ENCODE measurements at places on chromosomes 11 and 22.
A peak's percentile ranks its signal among the peaks of the same experiment; 100 is the strongest.

DNA sequence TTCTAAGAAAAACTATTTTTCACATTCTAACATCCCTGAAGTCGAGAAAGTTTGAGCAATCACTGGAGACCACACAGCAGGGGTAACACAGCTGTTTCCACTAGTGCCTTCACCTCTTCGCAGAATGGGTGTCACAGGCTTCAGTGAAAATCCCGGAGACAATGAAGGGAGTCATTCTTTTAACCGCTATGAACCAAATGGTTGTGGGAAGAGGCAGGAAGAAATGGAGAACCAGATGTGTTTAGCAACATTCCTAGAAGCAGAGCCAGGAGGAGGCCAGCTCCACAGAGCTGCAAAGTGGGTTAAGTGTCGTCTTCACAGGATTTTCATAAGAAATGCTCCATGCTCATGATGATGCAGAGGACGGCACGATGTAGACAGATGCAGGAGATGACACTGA lies 221.1 kb downstream of the LARGE1 start:
- no peak for DNase-seq

- no peak for DNase-seq
Observed at GRCh38 chr11:116972691-116973090, 125.5 kb downstream of the SIK3 start.

GRCh38 chr11:83441601-83442000 lies 155.4 kb upstream of the CCDC90B start:
- DNase-seq: no peak

DNA sequence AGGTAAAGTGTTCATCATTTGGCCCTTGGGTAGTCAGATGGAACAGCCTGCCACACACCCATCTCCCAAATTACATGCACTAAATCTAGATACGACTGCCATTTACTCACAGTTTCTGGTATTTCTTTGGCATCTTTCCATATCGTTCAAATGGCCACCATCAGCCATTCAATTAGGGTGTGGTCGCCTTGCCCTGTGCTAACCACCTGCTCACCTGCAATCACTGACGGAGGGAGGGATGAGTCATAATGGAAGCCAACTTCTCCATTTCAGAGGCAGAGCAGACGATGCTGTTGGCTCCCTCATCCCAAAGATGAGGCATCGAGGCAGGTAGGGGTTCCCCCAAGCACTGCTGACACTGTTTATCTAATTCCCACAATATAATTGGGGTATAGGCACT lies 14.6 kb downstream of the MS4A6A start:
- DNase-seq: no peak

DNA sequence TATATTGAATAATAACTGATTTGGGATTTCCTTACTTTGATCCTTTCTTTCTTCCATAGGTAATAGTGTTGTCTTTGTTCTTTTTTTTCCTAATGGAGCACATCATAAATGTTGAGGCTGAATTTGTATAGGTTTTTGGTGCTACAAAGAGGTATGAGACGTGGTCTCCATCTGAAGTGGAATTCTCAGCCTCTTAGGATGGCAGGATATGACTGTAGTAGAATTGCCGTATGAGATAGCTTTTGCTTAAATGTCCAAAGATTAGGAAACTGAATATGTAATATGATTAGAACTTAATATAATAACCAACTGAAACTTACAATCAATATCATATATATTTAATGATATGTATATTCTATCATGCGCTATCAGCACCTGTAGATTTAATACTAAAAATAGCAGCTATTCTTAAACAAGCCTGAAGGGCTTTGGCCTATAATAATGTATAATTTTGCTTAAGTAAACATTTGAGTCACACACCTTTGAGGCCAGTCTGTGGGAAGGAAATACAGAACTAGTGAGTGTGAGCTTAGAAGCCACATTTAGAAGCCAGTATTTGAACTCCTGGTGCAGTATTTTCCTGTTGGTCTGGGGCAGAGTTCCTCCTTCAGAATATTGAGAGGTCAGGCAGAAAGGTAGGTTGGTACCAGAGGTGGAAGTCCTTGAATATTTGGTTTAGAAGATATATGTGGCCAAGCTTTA lies 62.6 kb downstream of the SWAP70 start:
- no peak for DNase-seq

- no peak for DNase-seq
Observed at GRCh38 chr11:56160217-56160616, at the start of gene OR8K5. TSS of gene OR8K5 (minus strand) at chr11:56160317. CDS start at chr11:56160317, 0 bp downstream.

GRCh38 chr11:14650064-14650463 lies 6.5 kb downstream of the PDE3B start:
- no peak for DNase-seq

- DNase-seq: no peak
Observed at GRCh38 chr11:76747915-76748860, 35.0 kb upstream of the TSKU start.

- DNase-seq: peak; percentile 42
Observed at GRCh38 chr11:355581-356458, 13.5 kb upstream of the B4GALNT4 start.

- no peak for DNase-seq
Observed at GRCh38 chr11:73359341-73359740, 16.9 kb upstream of the RELT start.

DNA sequence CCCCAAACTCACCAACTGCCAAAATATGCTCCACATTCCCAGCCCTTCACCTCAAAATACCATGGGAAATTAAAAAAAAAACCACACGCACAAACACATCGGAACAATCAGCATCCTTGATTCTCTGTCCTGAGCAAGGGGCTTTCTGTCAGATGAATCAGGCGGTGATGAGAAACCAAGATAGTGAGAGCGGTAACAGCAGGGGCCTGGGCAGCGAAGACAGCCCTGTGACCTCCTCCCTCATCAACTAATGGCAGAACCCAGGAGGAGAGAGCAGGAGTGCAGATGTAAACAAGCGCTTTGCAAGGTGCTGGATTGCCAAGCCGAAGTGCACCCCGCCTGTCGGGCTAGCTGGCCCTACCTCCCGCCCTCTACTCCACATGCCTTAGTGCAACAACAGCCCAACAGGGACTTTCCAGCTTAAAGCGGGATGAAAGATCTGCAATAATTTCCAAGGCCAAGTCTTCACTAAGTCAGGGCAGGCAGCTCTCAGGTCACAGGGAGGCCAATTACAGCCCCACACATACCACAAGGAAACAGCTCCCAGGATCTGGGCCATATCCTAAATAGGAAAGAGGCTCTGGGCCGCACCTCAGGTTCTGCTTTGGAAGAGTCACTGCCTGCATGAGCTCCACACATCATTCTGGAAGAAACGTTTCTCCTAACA lies 72.2 kb upstream of the BID start:
- DNase-seq: no peak

DNA sequence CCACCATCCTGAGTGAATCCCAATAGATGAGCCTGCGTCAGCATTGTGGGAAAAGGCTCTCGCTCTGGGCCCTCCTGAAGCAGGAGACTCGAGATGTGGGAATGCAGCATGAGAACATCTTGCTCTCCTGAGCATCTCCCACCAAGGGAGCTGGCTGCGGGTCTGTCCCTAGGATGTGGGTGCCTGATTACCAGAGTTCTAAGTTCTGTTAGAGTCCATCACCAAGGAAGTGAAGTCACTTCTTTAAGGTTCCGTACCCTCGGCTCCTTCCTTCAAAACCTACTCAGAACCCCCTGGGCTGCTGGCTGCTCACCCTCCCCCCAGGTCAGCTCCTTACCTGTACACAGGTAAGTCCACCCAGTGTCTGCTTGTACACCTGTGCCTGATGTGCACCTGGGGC lies 100.5 kb upstream of the IGLL5 start:
- DNase-seq: no peak

GRCh38 chr11:95706974-95707387 lies 82.6 kb downstream of the FAM76B start:
- no peak for DNase-seq

- DNase-seq: no peak
Observed at GRCh38 chr11:9982796-9983579, 311.0 kb downstream of the SBF2 start.

- DNase-seq: no peak
Observed at GRCh38 chr22:24473284-24473683, 21.8 kb upstream of the UPB1 start.

DNA sequence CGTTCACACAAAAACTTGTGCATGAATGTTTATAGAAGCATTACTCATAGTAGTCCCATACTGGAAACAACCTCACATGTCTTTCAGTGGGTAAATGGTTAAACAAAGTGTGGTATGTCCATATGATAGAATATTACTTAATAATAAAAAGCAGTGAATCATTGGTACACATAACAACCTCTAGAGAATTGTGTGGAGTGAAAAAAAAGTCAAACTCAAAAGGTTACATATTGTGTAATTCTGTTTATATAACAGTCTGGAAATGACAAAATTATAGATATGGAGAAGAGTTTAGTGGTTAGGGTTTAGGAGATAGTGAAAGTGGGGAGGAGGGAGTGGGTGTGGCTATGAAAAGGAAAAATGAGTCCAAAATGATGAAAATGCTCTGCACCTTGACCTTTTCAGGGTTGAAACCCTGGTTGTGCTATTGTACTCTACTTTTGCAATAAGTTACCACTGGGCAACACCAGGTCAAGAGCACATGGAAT lies 243.4 kb upstream of the DDI1 start:
- no peak for DNase-seq

DNA sequence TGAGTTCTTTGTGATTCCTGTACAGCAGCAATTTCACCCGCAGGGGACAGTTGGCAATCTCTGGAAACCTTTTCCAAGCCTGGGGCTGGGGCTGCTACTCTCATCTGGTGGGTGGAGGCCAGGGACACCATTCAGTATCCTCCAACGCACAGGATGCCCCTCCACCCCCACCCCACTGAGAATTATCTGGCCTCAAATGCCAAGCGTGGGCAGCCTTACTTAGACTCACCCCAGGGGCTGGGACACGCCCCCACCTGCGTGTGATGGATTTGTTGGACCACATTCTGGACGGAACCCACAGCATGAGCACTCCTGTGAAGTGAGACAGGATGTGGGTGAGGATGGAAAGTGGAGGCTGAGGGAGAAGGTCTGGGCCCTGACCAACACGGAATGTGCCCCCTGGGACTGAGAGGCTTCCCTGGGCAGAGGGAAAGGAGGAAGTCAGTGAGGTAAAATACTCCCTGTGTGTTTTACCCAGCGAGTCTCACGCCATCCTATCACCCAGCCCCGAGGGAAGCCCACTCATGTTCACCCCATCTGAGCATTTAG lies 13.7 kb downstream of the RASD2 start:
- no peak for DNase-seq

GRCh38 chr22:30984317-30984716 lies 15.3 kb downstream of the TUG1 start:
- DNase-seq: no peak

DNA sequence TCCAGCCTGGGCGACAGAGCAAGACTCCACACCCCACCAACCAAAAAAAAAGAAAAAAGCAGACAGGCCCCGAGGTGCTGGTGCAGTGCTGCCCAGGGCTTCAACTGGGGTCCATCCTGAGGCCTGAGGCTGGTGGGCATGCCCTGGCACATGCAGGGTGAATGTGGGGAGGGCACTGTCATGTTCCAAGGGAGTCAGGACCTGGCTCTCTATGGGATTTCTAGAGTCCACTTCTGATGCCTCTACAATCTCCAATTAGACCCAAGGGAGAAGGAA lies 10.1 kb downstream of the CENPM start:
- no peak for DNase-seq

DNA sequence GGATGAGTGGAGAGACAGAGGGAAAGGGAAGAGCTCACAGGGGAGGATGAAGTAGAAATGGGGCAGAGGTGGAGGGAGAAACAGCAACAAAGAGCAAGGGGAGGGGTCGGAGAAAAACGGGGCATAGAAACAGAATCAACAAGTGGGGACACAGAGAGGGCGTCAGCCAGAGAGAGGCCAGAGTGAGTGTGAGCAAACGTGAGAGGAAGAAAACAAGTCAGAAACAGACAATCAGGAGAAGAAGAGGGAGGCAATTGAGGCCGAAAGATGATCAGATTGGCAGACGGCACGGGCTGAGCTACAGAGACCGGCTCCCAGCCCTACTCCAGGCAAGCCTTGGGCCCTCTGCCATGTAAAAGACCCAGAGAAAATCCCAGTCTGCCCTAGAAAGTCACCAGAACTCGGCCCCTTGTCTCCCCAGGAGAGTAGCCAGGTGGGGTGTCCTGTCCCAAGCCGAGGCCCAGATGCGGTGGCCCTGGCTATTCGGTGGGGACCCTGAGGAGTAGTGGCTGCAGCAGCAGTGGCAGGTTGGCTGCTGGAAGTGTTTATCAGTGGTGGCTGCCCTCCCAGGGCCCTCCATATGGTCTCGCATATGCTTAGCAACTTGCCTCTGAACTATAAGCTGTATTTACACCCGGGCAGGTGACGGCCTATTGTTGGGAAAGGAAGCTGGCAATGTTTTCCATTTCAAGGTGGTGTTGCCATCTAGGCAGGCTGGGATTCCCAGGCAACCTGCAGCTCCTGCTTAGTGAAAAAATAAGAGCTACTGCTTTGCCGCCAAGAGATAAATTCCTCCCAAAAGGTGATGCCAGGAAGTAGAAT lies 14.8 kb upstream of the TSPAN18 start:
- DNase-seq: no peak

GRCh38 chr11:44015624-44016007 lies 32.2 kb upstream of the ACCSL start:
- DNase-seq: no peak

DNA sequence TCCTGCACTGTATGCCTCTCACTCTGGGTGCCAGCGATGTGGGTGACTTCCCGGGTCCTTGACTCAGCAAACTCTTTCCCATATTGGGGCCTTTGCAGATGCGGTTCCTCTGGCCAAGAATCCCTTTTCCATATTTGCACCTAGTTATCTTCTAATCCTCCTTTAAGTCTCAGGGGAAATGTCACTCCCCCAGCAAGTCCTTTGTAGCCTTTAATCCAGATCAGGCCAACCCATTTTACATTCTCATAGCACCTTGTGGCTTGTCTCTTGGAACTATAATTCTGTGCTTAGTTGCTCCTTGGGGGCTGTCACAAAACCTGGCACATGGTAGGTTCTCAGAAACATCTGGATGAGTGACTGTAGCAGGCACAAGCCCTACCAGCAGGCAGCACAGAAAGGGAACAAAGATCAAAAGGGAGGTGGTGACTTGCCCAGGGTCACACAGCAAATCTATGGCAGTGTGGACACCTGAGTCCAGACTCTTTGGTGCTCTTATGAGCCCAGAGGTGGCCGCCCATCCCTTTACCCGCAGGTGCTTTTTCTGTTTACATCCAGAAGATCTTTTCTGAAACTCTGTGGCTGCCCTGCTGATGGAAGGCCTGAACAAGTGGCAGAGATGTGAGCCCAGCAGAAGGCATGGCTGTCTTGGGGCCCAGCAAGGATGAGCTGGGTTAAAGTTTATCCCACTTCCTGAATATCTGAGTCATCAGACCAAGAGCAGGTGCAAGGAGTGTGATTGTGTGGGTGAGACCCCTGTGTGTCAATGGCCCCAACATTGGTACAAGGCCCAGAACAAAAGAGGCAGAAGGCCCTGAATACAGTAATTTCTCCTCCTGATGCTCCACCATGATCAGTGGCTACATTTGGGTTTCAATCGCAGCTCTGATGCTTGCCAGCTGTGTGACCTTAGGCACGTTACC lies 78.6 kb upstream of the GRK3 start:
- no peak for DNase-seq
